GM06990 (cell line): ENCODE measurements at places on chromosomes 1 and 21.

GRCh38 chr1:94535095-94535494 lies 6.5 kb downstream of the F3 start:
- no peak for DNase-seq

DNA sequence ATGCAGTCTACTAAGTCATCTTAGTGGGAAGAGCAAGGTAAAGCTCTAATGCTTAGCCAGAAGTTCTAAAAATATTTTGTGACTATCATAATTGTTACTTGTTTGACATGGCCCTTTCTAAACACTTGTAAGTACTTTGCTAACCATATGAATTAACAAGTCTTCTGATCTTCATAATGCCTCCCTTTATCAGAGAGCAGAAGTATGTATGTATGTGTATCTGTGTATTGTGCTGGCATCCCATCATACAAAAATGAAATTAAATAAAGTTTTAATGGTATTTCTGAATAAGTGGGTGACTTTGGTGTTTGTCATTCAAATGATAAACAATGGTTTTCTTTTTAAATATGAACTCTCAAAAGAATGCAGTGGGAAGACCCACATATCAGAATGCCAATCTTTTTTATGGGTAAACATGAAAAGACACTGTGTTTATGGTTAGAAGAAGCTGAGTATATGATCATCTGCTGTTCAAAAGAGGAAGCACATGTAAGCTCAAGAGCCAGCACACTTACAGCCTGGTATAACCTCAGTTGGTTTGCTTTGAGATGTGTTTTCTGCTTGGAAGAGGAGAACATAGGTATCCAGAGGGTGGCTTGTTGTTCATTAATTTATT lies 159.6 kb downstream of the CLEC20A start:
- DNase-seq: no peak

- DNase-seq: no peak
Measured at GRCh38 chr1:183024317-183025009, 1.2 kb downstream of the LAMC1 start.

DNA sequence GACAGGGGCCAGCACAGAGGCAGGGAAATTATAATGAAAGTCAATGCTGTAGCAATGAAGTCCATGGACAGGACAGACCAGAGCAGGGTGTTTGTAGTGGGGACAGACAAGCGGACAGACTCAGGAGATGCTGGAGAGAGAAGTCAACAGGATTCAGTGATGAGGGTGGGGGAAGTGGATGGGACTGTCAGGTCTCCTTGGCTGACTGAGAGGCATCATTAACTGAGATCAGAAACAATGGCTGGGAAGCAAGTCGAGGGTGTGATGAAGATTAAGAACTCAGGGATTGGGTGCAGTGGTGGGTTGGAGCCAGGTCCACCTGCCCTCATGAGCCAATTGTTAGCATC lies 25.5 kb downstream of the CD58 start:
- DNase-seq: no peak
